ENCODE measurements at places on chromosomes 2 and 18.

- no peak for DNase-seq
Observed at GRCh38 chr18:76398295-76398694, 96.7 kb downstream of the ZNF516 start.

DNA sequence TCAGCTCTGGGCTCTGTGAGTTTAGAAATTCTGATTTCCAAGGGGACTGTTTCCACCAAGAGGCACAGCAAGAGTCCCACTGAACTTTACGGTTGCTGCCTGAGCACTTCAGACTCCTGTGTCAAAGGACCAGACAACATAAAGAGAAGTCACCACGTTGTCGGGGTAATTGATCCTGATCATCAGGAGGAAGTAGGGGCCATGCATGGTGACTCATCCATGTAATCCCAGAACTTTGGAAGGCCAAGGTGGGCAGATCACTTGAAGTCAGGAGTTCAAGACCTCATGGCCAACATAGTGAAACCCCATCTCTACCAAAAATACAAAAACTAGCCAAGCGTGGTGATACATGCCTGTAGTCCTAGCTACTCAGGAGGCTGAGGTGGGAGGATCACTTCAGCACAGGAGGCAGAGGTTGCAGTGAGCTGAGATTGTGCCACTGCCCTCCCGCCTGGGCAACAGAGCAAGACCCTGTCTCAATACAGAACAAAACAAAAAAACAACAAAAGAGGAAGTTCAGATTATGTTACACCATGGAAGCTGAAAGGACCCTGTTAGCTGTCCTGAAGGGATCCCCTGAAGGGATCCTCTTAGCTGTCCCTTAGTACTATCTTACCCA is 9.4 kb upstream of the ASXL2 start:
- no peak for DNase-seq

- no peak for DNase-seq
Observed at GRCh38 chr2:66569974-66570373, 135.0 kb downstream of the MEIS1 start.

DNA sequence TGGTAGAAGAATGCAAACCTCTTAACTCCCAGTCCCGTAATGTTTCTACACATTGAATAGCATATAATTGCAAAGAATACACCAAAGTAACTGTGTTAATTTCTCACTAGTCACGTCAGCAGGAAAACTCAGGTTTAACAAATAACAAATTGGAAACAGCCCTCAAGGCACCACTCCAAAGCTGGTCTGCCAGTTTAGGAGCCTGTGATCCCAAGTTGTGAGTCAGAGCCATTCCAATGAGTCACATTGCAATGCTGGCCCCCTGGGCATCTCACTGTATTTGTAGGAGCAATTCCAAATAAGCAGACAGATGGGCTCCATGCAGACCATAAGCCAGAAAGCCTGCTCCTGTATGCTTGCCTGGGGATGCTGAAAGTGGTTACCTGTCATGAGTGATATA is 143.2 kb upstream of the SETBP1 start:
- peak; percentile 77 for DNase-seq

- no peak for DNase-seq
Observed at GRCh38 chr2:25375989-25376545, 34.3 kb upstream of the DNMT3A start.

DNA sequence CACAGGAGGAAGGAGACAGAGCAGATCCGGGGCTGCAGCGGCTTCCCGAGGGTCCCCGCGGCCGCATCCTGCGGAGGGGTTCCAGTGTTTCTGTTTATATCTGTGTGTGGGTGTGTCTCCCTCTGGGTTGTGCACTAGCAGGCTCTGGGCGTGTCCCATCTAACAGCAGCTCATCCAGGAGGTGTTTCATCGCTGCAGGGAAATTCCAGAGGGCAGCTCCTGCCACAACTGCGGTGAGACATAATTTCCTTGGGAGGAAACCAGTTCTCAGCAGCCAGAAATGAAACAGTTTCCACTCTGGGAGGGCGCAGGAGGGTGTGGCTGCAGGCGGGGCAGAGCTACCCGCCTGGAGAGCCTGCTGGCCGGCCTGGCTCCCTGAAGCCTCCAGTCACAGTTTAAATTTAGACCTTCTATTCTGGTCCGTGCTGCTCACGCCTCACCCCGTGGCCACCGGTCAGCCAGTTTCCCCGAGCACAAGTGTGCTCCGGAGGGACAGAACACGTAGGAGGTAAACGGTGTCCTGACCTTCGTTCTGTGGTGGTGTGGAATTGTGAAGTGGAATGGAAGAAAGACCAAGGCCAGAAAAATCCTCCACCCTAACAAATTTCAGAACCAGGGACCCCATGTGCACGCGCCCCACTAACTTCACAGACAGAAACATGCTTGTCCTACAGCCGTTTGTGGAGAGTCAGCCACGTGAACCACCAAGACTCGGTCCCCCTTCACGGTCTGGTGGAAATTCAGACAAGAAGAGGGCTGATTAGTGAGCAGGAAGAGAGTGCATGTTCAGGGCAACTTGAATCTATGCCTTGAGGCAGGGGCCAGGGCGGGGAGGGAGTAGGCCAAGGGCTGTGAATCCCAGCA is 50.2 kb downstream of the TEX44 start:
- DNase-seq, result peak; percentile 99

GRCh38 chr2:108363908-108364225 is 13.9 kb upstream of the SULT1C4 start:
- peak; percentile 14 for DNase-seq

DNA sequence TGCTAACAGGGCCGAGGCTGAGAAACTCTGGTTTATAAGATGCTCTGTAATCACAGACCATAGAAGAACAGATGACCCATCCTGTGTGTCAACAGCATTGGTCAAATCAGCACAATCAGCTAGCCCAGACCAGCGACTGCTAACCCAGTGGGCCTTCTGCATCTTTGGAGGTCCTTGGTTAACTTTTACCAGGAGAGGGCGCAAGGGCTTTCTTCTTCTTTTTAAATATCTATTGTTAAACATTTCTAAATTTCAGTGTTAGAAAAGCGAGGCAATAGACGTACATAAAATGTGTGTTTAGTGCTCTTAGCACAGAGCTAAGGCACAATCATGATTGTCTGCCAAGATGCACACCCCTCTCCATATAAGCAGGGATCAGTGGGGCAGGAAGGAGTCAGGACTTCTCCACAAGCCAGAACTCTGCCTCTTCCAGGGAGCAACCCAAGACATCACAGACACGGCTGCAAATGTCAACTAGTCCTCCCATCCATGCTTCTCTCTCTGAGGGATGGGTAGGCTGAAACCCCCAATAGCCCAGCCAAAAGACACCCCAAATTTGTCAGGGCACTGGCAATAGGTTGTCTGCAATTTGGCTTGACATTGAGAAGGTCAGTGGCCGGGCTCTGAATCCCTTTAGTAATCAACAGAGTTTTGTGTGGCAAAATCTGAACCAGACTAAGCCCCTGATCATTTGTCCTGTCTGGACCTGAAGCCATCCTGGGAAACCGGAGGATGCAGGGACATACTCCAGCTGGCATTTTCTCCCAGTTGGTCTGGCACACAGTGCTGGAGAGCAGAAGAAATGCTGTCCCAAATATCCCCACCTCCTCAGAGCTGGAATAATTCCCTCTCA is 188.2 kb downstream of the BCL2 start:
- no peak for DNase-seq

DNA sequence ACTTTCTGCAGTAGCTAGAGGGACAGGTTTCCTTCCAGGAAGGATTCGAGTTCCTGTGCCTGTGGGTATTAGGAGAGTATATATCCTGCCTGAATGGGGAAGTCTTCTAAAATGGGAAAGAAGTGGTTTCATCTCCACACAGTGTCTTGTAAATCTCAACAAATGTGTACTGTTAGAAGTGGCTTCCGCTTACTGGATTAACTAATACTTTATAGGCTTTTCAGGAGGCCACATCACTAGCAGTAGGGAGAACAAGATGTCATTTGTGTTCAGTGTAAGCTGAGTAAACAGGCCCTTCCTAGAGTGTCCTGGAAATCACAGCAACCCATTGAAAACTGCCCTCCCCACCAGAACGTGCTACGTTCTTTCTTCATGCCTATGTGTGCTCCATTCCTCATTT is 12.5 kb upstream of the POLR1B start:
- DNase-seq, result no peak

DNA sequence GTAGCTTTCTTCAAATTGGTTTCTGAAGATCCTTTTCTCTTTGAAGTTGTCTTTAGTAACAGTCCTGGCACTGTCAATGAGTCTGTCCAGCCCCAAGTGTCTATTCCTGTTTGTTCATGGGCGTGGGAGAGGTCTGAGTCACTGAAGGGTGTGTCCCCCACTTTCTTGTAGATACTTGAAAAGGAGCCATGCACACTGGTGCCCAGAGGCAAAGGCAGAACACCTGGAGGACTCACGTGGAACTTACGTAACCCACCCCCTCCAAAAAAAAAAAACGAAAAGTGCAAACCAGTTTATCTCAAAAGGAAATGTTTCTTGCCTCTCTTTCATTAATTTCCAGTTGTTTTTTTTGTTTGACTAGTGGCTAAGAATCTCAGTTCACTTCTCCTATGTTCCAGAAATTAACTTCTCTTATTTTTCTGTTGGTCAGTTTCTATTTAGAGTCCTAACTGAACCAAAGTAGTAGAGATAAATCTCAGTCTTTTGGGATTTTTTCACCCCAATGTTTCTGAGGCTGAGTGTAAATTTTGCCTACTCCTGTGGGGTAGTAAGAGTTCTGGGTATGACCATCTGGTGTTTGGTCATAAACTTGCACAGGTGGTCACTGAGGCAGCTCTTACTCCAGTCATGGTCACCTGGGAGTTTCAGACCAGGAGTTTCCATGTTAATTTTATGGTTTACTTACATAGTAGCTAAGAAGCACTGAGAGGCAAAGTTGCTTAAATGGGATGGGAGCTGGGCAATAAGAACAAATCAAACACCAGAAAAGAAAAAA is 54.9 kb downstream of the DSC3 start:
- DNase-seq, result peak; percentile 60

- peak; percentile 23 for DNase-seq
Observed at GRCh38 chr2:174945601-174946260, 59.5 kb downstream of the CHN1 start.

DNA sequence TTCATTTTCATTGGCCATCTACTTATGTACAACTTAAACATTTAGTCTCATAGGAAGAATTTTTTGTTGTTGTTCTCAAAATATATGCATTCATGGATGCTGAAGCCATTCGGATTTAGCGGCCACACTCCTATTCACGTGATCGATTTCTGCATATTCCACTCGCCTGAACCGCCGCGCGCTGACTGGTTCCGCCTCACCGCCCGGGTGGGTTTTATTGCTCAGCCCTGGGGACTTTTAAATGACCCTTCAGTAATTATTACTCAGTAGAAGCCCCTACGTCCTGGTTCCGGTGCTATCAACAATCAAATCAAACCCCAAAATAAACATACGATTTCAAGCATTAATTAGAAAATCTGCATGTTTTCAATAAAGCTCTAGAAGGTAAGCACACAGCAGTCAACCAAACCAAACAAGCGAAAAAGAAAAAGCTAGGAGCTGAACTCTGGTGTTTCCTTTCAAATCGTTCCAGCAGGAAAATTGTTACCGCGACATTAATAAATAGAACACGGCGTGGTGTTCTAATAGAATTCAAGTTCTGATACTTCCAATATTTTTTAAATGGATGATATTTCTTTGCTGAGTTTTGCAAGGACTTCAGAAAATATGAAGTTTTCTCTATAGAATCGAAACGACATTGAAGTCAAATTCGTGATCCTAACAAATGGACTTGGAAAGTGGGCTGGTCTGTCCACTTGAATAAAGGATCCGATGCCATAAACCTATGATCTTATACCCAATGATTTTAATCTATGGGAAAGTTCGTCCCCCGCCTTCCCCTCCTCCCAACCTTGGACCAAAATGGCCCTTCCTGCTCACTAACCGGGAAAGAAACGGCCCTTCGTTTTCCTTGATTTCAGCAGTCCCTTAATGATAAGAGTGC is 9.3 kb downstream of the PAX3 start:
- no peak for DNase-seq

DNA sequence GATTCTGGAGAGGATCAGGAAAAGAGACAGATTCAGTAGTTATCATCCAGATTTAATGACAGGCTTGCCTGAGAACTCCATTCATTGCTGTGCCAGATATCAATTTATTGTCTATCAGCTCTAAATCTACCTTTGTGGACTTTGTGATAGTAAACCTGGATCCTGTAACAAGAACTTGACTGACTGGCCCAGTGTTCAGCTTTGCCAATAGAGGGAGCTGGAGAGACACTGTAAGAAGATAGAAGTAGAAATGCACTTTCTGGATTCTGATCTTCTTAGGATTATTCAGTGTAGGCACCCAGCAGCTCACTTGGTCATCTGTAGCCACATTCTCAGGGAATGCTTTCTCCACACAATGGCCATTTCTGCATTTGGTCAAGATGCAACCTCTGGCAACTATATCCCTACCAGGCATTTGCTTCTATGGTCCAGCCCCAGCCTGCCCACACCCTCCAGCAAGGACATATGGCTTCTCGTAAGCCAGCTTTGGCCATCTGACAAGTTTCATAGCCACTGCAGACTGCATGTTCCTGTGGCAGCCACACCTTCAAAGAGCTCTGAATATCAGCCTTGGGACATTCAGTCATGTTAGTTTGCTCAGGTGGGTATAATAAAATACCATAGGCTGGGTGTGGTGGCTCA is 6.1 kb upstream of the SERPINB8 start:
- no peak for DNase-seq

GRCh38 chr2:45438872-45439665 is 172.0 kb downstream of the SRBD1 start:
- DNase-seq, result no peak

- no peak for DNase-seq
Observed at GRCh38 chr2:70935468-70936164, at the start of gene ATP6V1B1. Gene ATP6V1B1, plus strand, starts transcription at chr2:70935900. Its CDS starts 55 bp downstream, at chr2:70935955.

DNA sequence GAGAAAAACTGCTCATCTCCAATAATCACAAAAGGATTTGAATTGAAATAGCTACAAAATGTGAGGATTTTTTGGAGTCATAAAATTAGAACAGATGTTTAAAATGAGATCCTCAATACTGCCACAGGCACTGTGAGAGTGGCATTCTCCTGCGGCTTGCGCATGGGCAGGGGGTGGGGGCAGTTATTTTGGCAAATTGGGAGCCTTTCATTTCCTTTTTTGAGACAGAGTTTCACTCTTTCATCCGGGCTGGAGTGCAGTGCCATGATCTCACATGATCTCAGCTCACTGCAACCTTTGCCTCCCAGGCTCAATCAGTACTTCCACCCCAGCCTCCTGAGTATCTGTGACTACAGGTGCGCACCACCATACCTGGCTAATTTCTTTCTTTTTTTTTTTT is 42.4 kb downstream of the POMC start:
- no peak for DNase-seq
